ENCODE measurements at places on chromosomes 6 and 20.

DNA sequence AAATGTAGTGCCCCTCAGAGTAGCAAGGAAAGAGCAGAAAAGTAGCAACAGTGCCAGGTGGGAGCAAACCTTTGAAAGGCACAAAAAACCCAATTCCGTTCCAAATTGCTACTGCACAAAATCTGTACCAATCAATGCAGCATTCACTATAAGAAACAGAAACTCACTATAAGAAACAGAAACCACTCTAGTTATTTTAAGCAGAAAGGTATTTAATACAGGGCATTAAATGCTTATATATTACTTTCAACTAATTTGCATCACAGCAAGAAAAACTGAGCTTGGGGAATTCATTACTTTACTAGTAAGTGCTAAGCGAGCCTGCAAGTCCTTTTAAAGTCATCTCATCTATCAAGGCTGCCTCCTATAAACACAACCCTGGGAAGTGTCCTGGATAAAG lies 116.5 kb upstream of the OLIG3 start:
- no peak for DNase-seq

DNA sequence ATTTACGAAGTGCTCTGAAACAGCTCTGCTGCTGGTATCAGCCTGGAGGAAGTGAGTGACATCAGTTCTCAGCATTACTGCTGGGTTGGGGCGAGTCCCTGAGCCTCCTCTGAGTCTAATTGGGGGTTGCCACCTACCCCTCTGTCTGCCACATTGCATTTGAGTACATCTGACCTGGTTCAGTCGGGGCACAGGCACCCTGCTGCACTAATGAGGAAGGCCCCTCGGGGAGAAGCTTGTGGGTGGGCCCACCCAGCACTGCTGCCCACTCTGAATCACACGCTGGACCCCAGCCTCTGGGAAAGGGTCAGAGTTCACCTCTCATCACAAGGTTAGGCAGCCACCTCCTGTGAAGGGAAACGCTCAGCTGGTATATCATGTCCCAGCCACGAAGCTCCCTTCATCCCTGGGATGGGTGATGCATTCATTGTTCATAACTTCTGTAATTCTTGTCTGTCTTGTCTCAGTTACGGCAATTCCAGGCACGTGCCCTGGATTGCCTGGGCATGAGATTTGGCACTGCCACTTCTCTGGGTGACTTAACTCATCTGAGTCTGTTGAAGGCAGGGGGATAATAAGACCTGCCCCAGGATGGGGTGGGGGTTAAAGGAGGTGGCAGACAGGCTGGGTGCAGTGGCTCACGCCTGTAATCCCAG lies 13.3 kb downstream of the DNMT3B start:
- no peak for DNase-seq

- no peak for DNase-seq
Measured at GRCh38 chr6:26275663-26276062, 89.3 kb upstream of the BTN3A2 start.

- no peak for DNase-seq
Measured at GRCh38 chr6:16476861-16477260, 238.5 kb downstream of the GMPR start.

- DNase-seq: no peak
Measured at GRCh38 chr6:157034436-157035230, 257.5 kb downstream of the ARID1B start.
